Airway epithelial cell (primary cell): ENCODE measurements at places on chromosomes 5 and 9. TPM values are rescaled to one million over a fixed set of nuclear protein-coding genes. Genes with fewer than 3 reads are reported as not detected.

The PAXX gene
- 50.9 and 69.2 TPM in 2 replicates for total RNA-seq

The MAMDC4 gene
- total RNA-seq = 0.74 and 1.4 TPM in 2 replicates

The GAS1 gene
- 5.9 and 6.5 TPM in 2 replicates for total RNA-seq

The PDZD2 gene
- total RNA-seq = 4.7 and 5.9 TPM in 2 replicates

The PCDHB3 gene
- total RNA-seq = 0.05 TPM in 1 of 2 replicates, not detected in the other

The SSBP2 gene
- total RNA-seq = 13.8 and 24.8 TPM in 2 replicates

The GFRA3 gene
- total RNA-seq = not detected in 2 replicates

The SAXO1 gene
- 0.49 TPM in 1 of 2 replicates, not detected in the other for total RNA-seq

The CCL27 gene
- total RNA-seq = 0.28 TPM in 1 of 2 replicates, not detected in the other

The MARVELD2 gene
- total RNA-seq = 26.1 and 33.3 TPM in 2 replicates

The PKD2L2 gene
- total RNA-seq = not detected in 2 replicates

The MARCHF3 gene
- total RNA-seq = 0.84 and 1.1 TPM in 2 replicates

The LCNL1 gene
- total RNA-seq = not detected in 2 replicates

The GM2A gene
- 125 and 156 TPM in 2 replicates for total RNA-seq

The TLX3 gene
- total RNA-seq = 0.07 TPM in 1 of 2 replicates, not detected in the other

The POMT1 gene
- 16.9 and 29.0 TPM in 2 replicates for total RNA-seq

The SEMA4D gene
- 3.4 and 5.2 TPM in 2 replicates for total RNA-seq

The PPP3R2 gene
- not detected in 2 replicates for total RNA-seq

The ARL14EPL gene
- total RNA-seq = not detected in 2 replicates

The PGGT1B gene
- total RNA-seq = 12.4 and 12.5 TPM in 2 replicates

The ABO gene
- total RNA-seq = 0.42 and 0.71 TPM in 2 replicates

The ANKRD20A1 gene
- total RNA-seq = not detected in 2 replicates

The APBA1 gene
- total RNA-seq = 0.65 and 0.85 TPM in 2 replicates

The TMEM252 gene
- total RNA-seq = not detected in 2 replicates

The SH3GL2 gene
- total RNA-seq = 0.07 TPM in 1 of 2 replicates, not detected in the other

The EXOSC2 gene
- 34.4 and 39.0 TPM in 2 replicates for total RNA-seq

The FAM221B gene
- not detected in 2 replicates for total RNA-seq

The GLT6D1 gene
- not detected in 2 replicates for total RNA-seq
